ENCODE measurements at places on chromosomes 7 and 10.

DNA sequence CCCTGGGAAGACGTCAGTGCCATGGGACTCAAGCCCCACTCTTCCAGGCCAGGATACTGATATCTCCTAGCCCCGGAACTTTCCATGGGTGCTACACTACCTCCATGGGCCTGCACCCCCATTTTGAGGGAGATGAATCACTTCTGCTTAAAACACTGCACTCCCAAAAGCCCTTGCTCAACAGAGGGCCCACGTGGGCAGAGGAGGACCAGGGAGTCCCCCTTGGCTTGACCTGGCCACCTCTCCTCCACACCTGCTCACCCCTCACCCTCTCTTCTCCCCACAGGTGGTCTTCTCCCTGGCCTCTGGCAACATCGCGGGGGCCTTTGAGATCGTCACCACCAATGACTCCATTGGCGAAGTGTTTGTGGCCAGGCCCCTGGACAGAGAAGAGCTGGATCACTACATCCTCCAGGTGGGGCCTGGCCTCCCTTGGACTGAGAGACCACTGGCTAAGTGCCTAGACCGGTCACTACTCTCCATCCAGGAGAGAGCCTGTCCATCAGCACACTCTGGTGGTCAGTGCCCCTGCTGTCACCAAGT lies 19.9 kb upstream of the C10orf105 start:
- H3K27me3 ChIP-seq: no peaks in the 10 kb centered on the region
- H3K4me1 ChIP-seq: peaks cover 45% of the 10 kb centered on the region
- no peak for DNase-seq
- H3K4me3 ChIP-seq: no peak overlapping the region

GRCh38 chr10:10714327-10714726 lies 303.3 kb upstream of the CELF2 start:
- H3K4me3 ChIP-seq: no peak overlapping the region
- DNase-seq: no peak
- H3K36me3 ChIP-seq: no peaks in the 10 kb centered on the region
- no peaks in the 10 kb centered on the region for H3K27me3 ChIP-seq
- H3K27ac ChIP-seq: no peak overlapping the region

DNA sequence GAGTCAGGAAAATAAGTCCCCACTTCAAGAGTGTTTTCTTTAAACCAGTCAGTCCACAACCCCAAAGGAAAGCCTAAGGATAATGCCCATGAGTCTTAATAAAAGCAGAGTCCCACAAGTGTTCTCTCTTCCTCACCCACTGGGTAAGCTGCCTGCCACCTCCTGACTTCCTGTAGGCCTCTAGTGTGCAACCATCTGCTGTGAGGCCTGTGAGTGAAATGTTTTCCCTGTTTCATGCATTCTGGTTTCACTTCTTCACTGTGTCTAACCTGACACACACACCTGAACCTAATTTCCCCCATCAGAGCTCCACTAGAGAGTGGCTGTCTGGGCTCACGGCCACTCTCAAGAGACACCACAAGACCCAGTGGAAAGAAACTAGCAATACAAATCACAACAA lies 38.9 kb upstream of the GDF10 start:
- no peak overlapping the region for H3K4me3 ChIP-seq
- no peaks in the 10 kb centered on the region for H3K27me3 ChIP-seq
- H3K27ac ChIP-seq: no peak overlapping the region
- no peaks in the 10 kb centered on the region for H3K36me3 ChIP-seq

- H3K27ac ChIP-seq: peak overlapping the region; percentile 90
- no peaks in the 10 kb centered on the region for H3K36me3 ChIP-seq
- H3K4me3 ChIP-seq: no peak overlapping the region
- H3K27me3 ChIP-seq: no peaks in the 10 kb centered on the region
- H3K4me1 ChIP-seq: peaks cover 12% of the 10 kb centered on the region
Observed at GRCh38 chr10:121526801-121527221, 71.4 kb downstream of the FGFR2 start.

- no peak overlapping the region for H3K27ac ChIP-seq
Observed at GRCh38 chr7:155560982-155561686, 14.8 kb upstream of the CNPY1 start.
